Cardiac fibroblast (primary cell): ENCODE measurements at places on chromosomes 12 and 14.

DNA sequence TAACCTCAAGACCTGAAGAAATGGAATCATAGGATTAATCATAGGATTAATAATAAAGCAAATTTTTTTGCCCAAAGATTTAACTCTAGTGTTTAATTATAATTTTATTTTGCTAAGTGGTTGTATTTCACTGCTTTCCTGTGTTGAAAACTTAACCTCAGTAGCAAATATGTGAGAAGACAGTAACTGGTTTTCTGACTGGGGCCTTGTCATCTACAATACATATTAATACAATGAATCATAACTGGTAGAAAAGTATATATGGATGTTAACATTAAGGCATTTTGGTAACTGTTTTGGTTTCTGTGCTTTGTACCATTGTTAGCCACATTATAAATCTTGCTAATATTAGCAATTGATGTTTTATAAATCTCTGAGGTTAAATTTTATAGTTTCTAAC lies 92.2 kb downstream of the ACSS3 start:
- DNase-seq = peak; percentile 8

DNA sequence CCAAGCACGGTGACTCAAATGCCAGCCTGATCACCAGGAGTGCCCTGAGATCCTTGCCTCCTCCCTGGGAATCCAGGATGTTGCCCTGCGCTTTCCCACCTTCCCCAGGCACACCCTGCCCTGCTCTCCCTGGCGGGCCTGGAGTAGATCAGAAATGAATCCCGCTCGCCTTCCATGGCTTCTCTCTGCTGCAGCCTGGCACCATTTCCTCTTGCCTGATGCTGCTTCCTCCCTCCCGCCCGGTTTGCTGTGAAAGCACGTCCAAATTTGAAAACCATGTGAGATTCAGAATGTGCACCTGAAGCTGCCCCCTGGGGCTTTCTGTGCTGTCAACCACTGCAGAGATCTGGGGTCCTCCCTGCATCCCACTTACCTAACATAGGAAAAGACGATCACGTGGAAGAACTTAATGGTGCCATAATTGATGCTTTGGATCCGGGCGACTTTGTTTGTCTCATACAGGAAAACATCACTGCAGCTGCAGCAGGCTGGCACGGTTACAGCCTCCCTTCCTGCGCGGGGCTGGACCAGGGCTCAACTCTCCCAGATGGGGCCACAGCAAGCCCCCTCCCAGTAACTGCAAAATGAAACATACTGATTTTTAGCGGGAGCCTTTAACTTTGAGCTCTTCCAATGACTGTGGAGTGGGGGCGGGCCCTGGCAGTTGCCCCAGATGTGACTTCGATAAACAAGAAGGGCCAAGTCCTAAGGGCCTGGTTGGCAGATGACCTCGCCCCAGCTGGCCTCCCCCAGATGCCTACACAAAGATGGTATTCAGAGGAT lies 24.9 kb upstream of the C12orf76 start:
- no peak for DNase-seq

GRCh38 chr12:96046543-96047228 lies 11.3 kb upstream of the LTA4H start:
- no peak for DNase-seq

DNA sequence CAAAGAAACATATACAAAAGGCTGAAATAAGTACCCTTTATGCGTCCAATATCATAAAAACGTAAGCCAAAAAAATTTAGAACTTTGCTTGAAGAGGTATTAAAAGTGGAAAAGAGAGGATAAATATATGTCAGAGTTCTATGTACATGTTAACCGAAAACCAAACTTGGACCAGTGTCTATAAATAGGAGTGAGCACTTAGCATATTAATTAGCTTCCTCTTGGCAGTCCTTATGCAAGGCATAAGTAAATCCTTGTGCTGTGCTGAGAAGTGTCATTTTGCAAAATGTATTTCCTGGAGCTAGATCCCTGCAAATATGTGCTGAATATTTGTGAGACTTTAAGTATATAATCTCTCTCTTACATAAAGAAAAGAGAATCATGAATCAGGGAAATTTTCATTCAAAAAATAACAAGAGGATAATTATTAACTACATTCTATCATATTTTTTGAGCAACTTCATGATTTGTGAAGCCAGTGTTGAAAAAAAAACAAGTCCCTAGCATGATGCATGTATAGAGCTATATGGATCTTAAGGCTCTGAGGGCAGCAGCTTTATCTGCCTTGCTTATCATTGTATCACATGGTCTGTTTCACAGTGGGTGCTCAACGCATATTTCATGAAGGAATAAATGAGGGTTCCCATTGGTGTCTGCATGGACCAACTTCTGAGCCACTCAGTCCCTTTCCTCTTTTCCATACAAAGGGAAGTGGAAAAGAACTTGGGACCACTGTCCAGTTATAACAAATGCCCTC lies 326.1 kb downstream of the PDZRN4 start:
- DNase-seq = no peak

DNA sequence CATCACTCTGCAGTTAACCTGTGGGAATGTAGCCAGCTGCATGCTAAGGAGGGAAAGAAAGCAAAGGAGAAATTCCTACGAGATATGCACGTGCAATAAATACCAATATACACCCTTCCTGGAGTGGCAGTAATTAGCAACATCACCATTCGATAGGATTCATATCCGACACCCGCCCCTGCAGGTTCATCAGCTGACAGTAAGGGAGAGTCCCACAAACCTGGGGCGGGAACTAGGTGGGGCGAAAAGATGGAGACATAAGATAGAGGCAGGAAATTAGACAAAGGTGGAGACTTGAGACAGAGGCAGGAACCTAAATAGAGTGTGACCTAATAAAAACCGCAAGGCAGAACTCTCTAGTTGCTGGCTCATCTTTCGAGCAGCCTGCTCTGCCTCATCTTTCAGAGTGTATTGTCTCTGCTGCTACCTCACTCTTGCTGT lies 51.6 kb downstream of the PLEKHG3 start:
- peak; percentile 58 for DNase-seq

GRCh38 chr14:73591690-73592449 lies at the start of gene ACOT4:
ACOT4 (plus strand) TSS chr14:73591873; CDS start chr14:73591960, 87 bp downstream.
- DNase-seq = no peak

DNA sequence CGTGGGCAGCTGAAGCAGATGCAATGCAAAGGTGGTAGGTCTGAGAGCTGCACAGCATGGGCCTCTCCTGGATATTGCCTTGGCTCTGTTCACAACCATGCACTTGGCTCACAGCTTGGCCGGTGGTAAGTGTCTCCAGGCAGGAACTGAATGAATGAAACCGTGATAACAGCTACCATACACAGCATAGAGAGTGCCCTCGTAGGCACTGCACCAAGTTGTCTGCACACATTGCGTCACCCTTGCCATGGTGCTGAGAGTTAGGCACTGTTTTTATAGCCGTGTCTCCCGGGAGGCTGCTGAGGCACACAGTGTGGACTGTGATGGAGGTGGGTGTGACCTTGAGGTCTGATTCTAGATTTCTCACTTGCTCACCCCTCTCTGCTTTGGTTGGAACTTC lies 157.6 kb upstream of the VASH1 start:
- DNase-seq = no peak

DNA sequence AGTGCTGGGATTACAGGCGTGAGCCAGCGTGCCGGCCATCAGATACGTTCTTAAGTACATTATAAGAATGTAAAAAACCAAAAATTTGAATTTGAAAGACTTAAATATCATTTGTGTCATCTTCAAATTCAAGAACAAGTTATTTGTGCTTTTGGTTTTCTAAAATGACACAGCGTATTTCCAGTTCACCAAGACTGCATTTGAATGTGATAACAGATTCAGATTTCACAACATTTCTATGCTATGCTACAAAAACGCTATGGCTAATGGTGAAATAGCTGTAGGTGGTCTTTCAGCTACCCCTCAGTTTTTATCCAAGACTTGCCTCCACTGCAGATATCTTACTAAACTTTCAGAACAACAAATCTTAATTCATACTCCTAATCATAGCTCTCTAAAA lies 46.7 kb downstream of the APPL2 start:
- DNase-seq = no peak

DNA sequence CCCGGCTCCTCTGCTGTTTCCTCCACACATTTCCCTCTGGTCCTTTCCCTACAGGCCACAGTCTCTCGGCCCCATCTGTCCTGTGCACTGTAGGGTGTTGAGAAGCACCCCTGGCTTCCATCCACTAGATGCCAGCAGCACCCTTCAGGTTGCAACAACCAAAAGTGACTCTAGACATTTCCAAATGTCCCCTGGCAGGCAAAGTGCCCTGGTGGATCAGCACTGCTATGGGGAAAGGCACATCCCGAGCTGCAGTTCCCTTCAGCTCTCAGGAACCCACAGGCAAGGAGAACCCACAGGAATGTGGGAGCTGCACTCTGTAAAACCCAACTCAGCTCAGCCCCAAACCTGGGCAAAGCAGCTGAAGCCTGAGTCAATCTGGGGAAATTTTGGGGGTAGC lies 77.0 kb downstream of the RBM19 start:
- DNase-seq = no peak

- no peak for DNase-seq
These were observed 991.9 kb downstream of the TMEM121 start for GRCh38 chr14:106518054-106518943.

GRCh38 chr12:90460681-90461080 lies 494.3 kb downstream of the CCER1 start:
- DNase-seq = peak; percentile 32

DNA sequence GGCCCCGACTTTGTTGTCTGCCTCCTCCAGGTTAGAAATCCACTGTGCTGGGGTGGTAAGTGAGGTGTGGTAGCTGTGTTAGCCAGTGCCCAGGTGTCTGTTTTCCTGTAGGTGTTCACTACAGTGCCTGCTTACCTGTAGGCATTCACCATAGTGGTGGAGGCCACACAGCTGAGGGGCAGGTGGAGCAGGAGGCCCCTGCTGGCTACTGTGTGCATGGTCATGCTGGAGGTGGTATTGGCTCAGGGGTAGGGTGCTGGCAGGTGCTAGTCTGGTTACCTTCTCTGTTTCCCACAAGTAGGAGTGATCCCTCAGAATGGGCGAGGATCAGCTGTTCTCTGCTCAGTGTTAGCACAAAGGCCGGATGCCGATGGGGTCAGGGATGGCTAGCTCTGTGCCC lies 217.3 kb downstream of the SYT10 start:
- no peak for DNase-seq

- no peak for DNase-seq
These were observed 155.0 kb downstream of the PAWR start for GRCh38 chr12:79535751-79536150.

DNA sequence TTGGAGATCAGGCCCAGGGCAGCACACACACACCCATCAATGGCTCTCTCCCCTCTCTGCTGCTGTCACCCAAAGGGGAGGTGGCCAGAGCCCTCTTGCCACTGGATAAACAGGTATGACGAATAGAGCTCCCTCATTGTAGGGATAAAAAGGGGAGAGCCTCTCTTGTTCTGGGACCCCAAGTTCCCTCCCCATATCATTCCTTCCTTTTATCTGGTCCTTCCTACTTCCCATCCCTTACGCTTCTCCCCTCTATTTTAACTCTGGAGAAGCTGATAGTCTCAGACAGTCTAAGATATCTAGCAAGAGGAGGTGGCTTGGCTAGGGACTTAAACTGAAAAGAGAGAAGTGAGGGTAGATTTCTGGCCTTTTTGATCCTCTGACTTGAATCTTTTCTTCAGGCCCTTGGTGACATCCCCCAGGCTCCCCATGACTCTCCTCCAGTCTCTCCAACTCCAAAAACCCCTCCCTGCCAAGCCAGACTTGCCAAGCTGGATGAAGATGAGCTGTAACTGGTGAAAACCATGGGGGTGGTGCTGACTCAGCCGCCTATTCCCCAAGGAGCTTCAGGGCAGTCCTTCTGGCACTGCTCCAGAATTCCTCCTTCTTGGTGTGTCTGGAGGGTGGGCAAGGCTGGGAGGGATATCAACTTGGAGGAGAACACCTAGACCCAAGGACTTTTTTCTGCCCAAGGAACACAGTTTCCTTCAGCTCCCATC lies 5.3 kb downstream of the ARHGEF25 start:
- peak; percentile 75 for DNase-seq

DNA sequence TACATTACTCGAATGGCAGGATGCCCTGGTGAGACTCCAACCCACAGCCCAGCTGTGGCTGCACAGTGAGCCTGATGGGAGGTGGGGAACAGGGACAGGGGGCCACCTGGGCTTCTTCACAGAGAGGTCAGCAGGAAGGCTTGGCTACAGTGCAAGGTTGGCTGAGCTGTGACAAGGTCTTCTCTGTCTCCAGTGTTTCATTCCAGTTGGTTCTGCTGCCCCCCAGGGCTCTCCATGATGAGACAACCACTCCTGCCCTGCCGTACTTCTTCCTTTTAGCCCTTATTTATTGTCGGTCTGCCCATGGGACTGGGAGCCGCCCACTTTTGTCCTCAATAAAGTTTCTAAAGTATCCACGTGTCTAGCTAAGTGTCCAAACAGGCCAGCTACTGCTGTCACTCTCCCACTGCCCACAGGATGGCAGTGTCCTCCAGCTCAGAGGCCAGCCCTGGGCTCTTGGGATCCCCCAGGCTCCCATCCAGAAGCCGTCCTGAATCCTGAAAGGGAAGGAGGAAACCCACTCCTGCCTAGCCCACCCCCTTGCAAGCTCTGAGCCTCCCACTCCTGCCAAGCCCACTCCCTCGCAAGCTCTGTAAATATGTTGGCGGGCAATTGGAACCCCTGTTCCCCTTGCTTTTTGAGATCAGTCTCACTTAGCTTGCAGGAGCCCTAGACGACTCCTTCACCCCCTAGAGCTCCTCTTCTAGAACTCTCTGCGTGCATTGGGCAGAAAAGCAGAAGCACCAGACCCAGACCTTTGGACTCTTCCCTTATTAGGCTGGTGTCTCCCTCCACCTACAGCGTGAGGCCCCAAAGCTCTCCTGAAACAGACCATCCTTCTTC lies 5.4 kb downstream of the C1QL4 start:
- peak; percentile 84 for DNase-seq

- DNase-seq = peak; percentile 91
These were observed 32.4 kb downstream of the PLEKHG7 start for GRCh38 chr12:92735131-92735721.

DNA sequence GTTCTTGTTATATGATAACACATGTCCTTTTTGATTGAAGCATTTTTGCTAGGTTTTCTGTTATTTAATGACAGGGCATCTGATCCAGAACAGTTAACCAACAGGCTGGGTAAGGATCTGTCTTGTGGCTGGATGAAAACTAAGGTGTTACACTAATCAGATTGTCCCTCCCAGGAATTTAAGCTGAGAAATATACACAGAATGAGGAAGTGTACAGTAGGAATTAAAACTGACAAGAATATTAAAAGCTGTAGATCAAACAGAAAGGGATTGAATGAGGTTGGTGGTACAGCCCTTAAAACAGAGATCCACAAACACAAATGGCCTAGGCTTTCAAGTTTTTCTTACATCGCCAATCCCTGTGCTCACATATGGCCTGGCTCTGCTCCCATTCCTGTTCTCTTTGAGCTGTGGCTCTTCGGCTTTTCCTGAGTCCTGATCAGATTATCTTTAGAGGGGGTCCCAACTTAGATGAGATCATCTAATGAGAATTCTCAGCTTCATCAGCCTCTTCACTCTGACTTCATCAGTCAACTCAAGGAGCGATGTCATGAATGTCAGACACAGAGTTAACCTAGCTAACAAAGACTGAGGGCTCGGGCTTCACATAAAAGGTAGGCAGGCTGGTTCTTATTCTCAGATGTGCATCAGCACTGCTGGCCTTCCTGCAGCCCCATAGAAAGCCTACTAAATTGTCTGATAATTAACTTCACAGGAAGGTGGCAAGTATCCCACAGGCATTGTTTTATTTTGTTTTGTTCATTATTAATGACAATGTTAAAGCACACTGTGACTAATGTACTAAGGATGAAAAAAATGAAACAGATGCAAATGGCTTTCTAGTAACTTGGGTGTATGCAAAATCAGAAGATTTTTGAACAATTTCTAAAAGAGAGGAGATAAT lies 11.4 kb downstream of the PYGL start:
- DNase-seq = no peak

- no peak for DNase-seq
These were observed 26.7 kb downstream of the OR10P1 start for GRCh38 chr12:55663391-55663790.

- DNase-seq = no peak
These were observed 3.7 kb upstream of the DNAJC14 start for GRCh38 chr12:55833056-55833455.
